ENCODE measurements at places on chromosomes 12 and 14.

DNA sequence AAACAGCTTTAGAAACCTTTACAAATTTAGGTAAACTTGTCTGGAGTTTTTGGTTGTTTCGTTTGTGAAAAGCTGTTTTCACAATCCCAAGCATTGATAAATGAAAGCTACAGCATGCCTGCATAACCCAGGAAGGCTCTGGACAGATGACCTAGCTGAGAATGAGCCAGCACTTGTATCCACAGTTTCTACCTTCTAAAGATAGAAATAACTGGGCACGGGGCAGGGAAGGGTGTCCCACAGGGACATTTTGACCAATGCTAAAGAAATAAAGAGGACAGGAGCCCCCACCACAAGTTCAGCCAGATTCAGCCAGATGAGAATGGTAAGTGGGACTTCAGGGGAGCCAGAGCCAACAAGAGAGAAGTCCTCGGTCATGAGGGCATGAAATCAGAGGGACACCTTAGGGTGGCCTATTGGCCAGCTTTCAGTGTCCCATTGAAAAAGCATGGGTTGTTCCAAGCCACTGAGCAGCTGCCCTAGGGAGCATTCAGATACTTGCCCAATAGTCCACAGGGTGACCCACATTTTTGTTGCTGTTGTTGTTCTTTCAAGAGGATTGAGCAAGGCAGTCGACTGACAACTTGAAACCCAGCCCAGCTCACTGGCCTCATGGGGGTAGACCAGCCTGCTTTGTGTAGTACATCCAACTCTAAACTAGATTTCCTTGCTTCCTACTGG is 140.3 kb upstream of the NUDT4 start:
- DNase-seq: no peak

GRCh38 chr12:19937161-19937560 is 431.2 kb upstream of the PDE3A start:
- no peak for DNase-seq

DNA sequence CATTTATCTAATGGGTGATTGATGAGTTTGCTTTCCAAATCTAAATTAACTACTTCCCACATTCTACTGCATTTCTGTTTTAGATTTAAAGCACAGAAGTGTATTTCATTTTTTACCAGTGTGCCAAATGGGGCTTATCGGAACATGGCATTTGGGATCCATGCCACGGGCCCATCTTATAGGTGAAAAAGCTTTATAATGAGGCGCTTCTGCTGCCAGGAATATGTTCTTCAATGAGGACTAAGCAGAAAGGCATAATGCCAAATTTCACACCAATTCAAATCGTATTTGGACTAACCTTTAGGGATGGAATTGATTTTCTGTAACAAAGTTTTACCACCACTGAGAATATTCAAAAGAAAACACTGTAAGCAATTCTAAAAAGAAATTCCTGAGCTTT is 803.5 kb upstream of the FLRT2 start:
- no peak for DNase-seq

DNA sequence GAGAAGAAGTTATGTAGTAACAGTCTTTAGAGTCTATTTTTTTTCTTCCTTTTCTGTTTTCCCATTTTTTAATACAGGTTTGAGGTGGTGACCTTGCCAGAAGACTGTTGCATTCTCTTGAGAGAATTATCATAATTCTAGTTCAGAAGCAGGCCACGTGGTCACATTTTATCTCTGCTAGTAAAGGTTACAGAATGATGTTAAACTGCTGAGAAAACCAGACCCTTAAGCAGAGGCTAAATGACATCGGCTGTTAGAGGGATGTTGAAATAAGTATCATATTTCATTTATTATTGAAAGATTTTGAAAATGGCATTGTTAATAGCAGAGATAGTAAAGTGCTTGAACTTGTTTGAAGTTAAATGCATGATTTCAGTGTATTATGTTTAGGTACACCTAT is 49.2 kb downstream of the BRMS1L start:
- DNase-seq: no peak

DNA sequence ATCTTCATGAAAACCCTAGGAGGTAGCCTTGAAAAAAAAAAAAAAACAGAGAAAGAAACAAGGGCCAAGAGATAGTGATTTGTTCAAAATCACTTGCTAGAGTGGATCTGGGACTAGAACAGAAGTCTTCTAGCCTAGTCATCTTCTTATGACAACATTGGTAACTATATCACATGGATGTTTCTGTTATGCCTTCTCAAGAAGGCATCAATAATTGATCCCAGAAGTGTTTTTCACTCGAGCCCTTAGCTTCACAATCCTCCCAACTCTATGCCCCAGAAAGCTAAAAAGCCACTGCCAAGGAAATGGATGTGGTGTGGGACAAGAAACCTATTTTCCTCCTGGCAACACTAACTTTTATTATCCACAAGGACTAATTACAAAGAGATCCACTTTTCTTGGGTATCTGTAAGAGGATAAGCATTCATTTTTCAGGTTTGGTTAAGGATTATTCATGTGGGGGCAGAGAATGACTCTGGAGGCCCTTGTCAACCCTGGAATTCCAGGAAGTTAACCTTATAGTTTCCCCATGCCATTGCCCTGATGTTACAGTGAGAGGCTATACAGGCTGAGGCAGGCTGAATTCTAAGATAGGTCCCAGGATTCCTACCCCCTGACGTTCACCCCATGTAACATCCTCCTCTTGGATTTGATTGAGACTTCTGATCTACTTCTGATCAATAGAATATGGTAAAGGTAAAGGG is 67.7 kb upstream of the CPM start:
- peak; percentile 77 for DNase-seq

DNA sequence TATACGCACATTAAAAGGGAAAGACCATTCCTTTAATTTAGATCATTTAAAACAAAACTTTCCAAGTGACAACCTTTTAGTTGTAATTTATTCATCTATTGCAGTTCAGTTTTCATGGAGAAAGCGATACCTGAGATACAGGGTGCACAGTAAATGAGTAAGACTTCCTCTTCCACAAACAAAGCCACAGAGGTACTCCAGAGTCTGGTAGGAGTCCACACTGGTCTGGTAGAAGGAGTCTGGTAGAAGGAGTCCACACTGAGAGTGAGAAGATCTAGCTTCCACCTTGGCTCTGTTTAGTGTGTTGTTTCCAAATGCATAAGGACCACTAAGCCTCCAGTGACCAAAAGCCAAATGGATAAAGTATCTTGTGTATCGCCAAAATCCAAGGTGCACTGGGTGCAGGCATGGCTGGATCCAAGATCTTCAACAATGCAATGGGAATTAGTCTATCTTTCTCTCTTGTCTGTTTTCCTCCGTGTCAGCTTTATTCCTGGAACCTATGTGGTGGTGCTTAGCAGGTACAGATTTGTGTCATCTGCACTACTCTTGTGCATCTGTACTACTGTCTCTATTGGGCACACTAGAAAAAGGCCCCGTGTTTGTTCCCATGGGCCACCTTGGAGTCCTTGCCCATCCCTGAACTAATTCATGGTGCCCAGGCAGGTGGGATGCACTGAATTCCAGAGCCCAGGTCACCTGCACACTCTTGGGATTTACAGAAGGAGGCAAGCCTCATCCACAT is 331.1 kb downstream of the BCL11B start:
- DNase-seq: no peak

DNA sequence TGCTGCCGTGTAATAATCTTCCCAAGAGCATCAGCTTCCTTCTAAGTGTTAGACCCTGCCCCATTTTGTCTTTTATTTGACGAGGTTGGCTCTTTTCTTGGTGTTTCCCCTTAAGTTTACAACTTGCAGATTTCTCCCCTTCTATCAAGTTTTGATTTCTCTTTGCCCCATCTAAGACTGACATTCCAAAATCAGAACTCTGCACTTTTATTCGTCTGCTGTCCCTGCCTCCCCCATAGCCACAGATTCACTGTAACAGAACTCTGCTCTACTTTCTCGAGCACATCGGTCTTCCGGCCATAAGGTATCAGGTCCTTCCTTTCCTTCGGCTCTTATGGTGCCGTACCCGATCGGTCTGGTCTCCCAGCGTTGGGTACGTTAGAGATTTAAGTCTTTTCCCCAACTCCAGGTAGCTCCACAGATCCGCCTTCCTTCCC is 563 bp downstream of the DCP1B start:
- DNase-seq: peak; percentile 63

DNA sequence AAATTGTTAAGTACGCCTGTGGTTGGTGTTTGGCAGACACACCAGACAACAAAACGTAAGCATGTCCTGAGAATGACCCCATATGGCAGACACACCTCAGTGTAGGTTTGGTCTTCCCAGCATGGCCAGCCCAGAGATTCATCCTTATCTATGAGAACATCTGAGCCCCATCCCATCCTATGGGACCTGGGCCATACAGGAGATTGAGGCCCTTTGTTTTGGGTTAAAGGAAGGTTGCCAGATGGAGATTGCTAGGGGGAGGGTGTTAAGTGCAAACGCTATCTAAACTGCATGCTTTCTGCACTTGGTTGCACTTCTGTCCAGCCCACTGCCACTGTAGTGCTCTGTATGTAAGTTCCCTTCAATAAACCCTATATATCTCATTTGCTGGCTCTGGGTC is 4.1 kb upstream of the PCNX4 start:
- no peak for DNase-seq

- DNase-seq: no peak
Observed at GRCh38 chr12:12275874-12276273, 9.0 kb upstream of the LRP6 start.

- peak; percentile 38 for DNase-seq
Observed at GRCh38 chr12:47488888-47489287, 216.9 kb downstream of the RPAP3 start.

DNA sequence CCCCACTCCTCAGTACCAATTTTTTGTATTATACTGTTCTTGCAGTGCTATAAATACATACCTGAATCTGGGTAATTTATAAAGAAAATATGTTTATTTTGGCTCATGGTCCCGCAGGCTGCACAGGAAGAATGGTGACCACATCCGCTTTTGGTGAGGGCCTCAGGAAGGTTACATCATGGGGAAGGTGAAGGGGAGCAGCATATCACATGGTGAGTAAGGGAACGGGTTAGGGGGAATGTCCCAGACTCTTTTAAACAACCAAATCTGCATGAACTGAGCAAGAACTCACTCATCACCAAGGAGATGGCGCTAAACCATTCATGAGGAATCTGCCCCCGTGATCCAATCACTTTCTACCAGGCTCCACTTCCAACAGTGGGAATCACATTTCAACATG is 40.0 kb downstream of the OSBPL8 start:
- no peak for DNase-seq

GRCh38 chr14:67523764-67524633 is 9.1 kb upstream of the PLEKHH1 start:
- DNase-seq: no peak

- DNase-seq: no peak
Observed at GRCh38 chr12:56011509-56012090, 9.2 kb upstream of the IKZF4 start.

DNA sequence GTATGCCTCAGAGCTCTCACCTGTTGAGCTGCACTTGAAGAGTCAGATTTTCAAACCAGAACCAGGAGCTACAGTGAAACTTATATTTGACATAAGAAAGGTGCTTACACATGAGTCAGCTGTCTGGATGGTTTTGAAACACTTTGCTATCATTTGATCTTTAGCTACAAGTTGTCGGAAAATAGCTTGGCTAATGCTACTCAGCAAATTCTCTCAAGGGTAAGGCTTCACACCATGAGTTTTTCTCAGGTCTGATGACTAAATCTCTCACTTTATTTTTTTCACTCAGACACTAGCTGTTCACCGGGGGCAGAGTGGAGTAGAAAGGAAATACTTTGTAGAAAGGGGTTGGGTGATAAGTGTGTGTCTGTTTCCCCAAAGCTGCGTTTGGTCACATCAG is 171.8 kb downstream of the FLRT2 start:
- no peak for DNase-seq

DNA sequence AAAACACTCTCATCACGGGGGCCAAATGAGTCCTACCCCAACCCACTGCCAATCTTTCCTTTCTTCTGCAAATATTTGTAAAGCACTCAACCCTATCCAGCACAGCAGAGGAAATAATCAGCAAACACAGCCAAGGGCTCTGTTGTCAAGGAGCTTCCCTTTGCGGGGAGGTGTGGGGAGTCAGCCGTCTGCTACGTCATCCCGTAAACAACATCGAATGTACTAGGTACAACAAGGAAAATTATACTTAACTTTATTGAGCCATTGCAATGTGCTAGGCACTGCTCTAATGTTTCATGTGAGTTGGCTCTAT is 22.8 kb downstream of the TMEM63C start:
- no peak for DNase-seq

- DNase-seq: no peak
Observed at GRCh38 chr12:89092297-89092696, 260.0 kb downstream of the DUSP6 start.

DNA sequence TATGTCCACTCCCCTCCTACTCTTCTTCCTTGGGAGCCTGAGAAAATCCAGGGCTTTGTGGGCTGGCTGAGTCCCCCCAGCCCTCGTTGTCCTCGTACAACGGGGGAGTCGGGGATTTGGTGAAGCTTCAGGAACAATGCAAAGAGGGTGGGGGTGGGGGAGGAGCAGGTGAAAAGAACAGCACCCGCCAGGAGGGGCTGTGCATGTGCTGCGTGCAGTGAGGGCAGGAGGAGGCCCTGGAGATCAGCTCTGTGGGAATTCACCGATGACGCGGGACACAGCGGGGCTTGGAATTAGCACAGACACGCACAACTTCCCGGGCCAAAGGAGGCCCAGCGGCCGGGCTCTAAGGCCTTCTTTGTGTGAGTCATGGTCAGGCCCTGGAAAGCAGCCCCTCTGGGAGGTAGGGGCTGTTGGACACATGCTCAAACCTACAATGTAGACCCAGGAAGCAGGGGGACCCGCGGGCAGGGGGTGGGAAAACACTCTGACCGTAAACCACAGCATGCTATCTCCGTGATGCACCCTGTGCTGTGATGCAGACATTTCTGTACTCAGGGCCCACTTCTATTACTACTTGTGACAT is 32.8 kb downstream of the RBM19 start:
- DNase-seq: peak; percentile 29

- no peak for DNase-seq
Observed at GRCh38 chr12:46149079-46149464, 119.8 kb downstream of the SLC38A1 start.

DNA sequence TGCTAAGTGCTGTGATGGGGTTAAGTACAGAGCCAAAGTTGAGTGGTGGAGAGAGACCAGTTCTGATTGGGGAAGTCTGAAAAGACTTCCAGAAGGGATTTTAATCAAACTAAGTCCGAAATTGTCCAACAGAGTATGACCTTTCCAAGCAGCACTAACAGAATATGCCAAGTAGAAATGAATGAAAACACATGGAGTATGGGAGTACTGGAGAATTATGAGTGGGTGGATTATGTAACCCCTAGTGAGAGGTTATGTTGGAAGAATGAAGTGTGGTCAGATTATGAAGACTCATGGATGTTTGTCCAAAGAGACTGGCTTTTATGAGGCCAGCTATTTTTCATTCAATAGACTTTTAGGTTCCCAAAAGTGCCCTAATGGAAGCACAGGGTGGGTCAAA is 94.0 kb upstream of the PLEKHA5 start:
- peak; percentile 82 for DNase-seq
